ENCODE measurements at places on chromosomes 16 and 17.

- no peak for DNase-seq
These were observed 11.1 kb upstream of the CLEC18A start for GRCh38 chr16:69939821-69940585.

DNA sequence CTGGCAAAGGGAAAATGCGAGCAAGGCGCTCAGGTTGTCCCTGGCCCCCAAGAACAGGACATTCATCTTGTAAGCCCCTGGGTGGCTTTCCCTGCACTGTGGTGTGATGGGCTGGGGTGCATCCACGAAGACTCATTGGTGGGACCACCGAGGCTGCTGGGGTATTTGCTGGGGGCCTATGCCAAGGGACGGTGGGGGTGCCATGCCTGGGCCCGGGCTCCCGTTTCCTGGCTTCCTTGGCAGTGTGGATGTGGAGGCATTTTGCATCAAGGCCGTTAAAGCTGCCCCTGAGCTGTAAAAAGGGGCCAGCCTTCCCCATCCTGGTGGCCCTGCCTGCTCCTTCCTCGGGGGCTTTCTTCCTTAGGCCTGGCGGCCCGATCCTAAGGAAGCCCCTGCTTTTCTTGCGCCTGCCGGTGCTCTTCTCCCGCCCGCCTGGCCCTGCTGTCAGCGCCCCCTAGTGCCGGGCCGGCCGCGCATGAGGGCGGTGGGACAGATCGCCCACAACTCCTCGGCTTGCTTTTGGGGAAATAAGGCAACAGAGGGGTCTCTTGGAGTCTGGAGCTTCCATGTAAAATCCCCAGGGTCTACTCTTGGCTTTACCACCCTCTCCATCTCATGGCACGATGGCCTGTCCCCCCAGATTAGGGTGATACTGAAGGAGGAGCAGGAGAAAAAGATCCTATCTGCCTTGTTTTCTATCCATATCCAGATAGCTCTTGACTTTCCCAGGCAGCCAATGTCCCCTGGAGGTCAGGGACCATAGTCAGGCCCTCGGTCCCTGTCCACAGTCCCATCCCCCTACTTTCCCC, 9.8 kb upstream of the TBX2 start:
- no peak for DNase-seq

- DNase-seq, result no peak
These were observed 27.4 kb upstream of the KDM8 start for GRCh38 chr16:27175888-27176287.

GRCh38 chr17:55274355-55275255, 9.8 kb downstream of the HLF start:
- no peak for DNase-seq

GRCh38 chr17:1275962-1276736, 3.3 kb upstream of the TRARG1 start:
- peak; percentile 55 for DNase-seq

DNA sequence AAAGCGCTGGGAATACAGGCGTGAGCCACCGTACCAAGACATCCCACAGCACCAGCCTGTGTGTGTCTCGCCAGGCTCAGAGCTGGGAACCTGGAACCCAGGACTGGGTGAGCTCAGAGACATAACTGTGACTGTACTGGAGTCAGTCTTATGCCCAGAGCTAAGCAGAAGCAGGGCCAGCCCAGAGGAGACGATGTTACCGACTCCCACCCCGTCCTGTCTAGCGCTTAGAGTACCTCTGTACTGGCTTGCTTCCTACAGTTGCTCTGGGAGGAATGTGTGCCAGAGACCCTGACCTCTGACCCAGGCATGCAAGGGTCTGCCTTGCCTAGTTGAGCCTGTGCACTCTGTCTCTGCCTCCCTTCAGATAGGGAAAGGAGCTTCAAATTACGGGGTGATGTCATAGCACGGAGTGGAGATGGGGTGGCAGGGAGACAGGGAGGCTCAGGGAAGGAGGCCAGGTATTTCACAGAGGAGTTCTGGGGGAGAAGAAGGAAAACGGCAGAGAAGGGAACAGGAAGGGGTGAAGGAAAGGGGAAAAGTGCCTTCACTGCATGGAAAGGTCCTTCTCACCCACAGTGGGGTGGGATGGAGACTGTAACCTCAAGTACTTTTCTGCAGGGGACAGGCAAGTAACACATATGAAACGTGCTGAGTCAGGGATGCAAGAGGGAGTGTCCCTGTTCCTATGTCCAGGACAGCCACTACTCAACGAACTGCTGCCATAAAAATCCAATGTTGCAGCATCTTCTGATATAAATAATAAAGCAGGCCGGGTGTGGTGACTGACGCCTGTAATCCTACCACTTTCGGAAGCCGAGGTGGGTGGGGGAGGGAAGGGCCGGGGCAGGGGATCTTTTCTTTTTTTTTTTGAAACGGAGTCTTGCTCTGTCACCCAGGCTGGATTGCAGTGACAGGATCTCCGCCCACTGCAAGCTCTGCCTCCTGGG, 5.8 kb upstream of the ARMC5 start:
- DNase-seq, result no peak

- no peak for DNase-seq
These were observed 272.2 kb downstream of the CDH8 start for GRCh38 chr16:61763991-61764390.

- DNase-seq, result no peak
These were observed 61.4 kb downstream of the SRL start for GRCh38 chr16:4180511-4180910.

DNA sequence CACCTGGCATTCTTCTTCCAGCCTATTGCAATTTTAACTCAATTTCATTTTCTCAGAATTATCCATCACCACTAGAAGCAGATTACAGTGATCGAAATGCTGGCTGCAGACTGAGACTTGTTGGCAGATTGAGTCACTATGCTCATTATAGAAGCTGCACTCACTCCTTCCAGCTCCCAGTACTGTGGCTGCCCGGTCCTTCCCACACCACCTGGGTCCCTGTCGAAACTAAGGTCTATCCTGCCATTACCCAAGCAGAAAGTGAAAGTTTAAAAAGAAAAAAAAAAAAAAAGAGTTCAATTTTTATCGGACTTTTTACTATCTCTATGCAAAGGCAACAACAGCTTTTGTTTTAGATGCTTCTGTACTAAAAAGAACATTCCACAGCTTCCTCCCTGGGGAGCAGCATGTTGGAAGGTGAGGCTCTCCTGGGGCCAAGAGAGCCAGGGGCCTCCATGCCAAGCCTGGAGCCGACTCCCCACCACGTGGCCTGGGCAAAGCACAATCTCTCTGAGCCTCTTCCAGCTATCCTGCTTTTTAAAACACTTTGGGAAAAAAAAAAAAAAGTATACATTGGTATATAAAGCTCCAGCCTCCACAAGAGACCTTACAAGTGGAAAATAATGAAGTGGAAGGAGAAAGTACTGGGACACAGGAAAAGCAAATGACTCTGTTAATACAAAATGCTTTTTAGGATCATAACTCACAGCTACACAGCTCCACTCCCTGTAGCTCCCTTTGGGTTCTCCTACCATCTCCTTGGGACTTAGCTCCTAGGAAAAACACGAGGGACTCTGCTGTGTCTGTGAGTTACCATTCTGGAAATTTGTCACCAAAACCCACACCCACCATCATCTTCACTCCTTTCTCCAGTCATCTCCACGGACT, 77.8 kb downstream of the USP31 start:
- no peak for DNase-seq

- no peak for DNase-seq
These were observed 21.1 kb upstream of the MYOCD start for GRCh38 chr17:12644623-12645022.

- no peak for DNase-seq
These were observed at the start of gene JPH3 for GRCh38 chr16:87602001-87602775. JPH3 (plus strand) TSS chr16:87602508; CDS start chr16:87603147, 639 bp downstream.

GRCh38 chr17:54221499-54221898, 398.8 kb downstream of the KIF2B start:
- no peak for DNase-seq

- no peak for DNase-seq
These were observed 2.6 kb downstream of the MFSD11 start for GRCh38 chr17:76740329-76741118.

GRCh38 chr17:43020789-43021740, 1.1 kb downstream of the VAT1 start:
- no peak for DNase-seq

GRCh38 chr17:16661217-16661616, 7.6 kb upstream of the ZNF624 start:
- DNase-seq, result no peak

DNA sequence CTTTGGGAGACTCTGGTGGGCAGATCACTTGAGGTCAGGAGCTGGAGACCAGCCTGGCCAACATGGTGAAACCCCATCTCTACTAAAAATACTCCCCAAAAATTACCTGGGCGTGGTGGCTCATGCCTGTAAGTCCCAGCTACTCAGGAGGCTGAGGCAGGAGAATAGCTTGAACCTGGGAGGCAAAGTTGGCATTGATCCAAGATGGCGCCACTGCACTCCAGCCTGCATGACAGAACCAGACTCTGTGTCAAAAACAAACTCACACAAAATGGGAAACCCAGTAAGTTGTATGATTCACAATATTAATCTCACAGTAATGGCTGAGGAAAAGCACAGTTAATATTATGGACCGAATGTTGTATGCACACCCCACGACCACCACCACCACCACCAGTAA, 24.3 kb downstream of the WSB1 start:
- no peak for DNase-seq

GRCh38 chr17:32609085-32609484, 122.3 kb downstream of the CDK5R1 start:
- peak; percentile 30 for DNase-seq

DNA sequence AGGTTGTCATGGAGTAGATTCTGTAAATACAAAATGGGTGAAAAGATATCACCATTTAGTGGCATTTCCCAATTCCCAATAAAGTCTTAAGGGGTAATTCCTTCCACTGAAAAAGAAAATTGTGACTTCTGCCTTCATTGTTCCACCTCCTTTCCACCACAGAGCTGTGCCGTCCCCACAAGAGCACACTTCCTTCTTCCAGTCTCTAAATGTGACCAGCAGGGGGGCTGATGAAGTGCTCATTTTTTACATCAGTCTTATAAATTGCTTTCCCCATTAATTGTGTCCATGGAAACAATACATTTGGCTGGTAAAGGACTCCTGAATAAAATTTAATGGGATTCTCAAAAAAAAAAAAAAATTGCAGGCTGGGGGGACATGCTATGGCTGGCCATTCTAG, 260.8 kb upstream of the PSMD7 start:
- no peak for DNase-seq

DNA sequence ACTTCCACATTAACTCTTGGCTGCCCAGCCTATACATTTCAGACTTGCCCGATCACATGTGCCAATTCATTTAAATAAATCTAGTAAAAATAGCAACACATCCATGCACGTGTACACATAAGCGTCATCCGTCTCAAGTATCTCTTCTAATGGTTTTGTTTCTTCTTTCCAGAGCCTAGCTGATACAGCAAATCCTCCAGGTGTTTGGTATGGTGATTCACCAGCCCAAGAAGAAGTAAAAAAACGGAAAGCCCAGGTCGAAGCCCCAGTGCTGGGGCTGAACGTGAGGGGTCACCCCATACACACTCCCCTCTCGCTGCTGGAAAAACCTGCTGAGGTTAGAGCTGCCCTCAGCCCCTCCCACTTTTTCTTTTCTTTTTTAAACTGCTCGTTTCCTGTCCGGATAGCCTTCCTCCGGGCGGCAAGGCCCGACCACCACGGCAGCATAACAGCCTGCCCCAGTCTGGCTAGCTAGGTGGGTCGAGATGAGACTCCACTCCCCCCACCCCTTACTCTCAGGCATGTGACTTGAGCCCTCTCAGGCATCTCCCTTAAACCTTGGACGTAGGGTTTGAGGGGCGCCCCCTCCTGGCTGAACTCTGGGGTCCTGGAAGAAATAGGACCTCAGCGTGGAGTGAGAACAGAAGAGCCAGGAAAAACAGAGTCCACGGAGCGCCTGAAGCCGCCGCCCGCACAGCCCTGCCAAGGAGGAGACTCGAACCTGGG, 13.9 kb upstream of the OR1F1 start:
- DNase-seq, result no peak

GRCh38 chr16:31527734-31528274, at the start of gene AHSP:
AHSP (plus strand) TSS chr16:31527900; CDS start chr16:31528140, 240 bp downstream.
- DNase-seq, result no peak

- DNase-seq, result peak; percentile 29
These were observed 18.6 kb downstream of the C1QTNF1 start for GRCh38 chr17:79042421-79043190.

- DNase-seq, result no peak
These were observed 66.7 kb downstream of the TANGO6 start for GRCh38 chr16:68910051-68910450.

DNA sequence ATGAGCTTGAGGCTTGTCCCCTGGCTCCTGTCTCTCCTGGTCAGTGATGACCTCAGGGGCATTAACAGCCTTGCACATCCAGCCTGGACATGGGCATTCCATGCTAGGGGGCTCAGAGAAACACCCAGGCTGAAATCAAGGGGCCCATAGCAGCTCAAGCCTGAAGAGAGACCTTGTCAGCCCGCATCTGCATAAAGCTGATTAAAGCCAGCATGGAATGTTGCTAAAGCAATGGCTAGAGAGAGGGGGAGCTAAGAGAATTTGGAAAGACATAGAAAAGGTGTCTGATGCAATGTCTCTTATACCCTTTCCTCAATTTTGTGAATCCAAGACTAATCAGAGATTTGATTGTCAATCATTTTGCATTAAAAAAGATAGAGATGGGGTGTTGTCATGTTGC, 51.4 kb upstream of the WSCD1 start:
- DNase-seq, result no peak

- no peak for DNase-seq
These were observed 85.0 kb upstream of the MYOCD start for GRCh38 chr17:12580640-12581039.

DNA sequence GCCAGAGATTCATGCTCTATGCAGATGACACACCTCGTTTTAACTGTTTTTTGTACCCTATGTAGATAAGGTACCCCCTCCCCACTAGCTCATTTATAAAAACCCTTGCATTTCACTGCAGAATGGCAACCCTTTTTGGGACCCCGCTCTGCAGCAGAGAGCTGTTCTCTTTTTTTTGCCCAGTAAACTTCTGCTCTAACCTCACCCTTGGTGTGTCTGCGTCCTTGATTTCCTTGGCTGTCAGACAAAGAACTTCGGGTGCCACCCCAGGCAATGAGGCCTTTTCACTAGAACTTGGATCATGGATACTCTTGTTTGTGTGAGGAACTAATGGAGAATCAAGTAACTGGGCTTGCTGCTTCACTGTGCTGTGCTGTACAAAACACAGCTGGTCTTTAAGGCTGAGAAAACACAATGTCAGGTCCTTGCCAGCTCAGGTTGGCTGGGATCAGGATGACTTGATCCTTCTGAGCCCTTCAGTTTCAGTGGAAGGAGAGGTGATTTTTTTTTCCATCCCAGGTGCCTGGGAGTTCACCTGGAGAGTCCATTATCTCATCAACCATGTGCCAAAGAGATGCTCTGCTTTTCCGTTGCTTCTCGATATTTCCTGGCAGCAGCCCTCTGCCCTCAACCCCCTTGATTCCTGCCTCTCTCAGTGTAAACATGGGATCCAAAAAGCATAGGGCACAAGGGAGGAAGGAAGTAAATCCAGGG, 133.2 kb upstream of the FAM20A start:
- DNase-seq, result no peak

DNA sequence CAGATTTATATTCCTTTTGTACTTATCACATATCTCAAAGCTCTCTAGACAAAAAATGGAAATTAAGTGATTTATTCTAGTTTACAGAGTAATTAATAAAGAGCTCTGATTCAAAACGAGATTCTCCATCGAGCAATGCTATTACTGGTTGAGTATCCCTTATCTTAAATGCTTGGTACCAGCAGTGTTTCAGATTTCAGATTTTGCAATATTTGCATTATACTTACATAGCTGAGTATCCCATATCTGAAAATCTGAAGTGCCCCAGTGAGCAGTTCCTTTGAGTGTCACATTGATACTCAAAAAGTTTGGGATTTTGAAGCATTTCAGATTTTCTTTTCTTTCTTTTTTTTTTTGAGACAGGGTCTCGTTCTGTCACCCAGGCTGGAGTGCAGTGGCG, 57.4 kb upstream of the STAC2 start:
- DNase-seq, result no peak

- no peak for DNase-seq
These were observed 45.5 kb downstream of the PKD1L3 start for GRCh38 chr16:71954699-71955195.
